Right lung (tissue), 10 donors: ENCODE measurements at places on chromosomes 7 and 10.

DNA sequence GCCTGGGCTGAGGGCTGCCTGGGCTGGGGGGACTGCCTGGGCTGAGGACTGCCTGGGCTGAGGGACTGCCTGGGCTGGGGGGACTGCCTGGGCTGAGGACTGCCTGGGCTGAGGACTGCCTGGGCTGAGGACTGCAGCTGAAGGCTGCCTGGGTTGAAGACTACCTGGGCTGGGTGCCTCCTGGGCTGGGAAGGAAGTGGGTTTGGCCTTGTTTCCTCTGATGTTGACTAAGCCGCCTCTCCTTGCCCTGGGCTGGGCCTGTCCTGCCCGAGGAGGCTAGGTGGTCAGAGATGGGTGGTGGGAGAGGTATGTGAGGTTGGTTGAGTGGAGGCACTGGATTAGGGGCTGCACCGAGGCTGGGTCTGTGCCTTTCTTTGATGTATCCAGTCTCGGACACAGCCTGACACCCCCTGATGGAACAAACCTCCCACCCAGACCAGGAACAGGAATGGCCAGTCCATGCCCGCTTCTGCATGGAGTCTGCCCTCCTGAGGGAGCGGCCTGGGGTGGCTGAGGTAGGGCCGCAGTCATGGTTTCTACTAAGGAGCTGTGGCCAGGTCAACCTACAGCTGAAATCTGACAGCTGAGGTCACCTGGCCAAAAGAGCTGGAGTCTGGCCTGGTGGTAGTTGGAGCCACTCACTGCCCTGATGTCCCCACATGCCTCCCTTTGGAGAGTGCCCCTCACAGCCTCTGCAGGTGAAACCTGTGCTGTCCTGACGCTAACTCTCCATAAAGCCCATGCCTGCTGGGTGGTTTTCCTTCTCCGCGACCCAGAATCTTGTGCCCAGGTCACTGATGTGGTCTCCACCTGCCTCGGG is 22.3 kb downstream of the SCART1 start:
- DNase-seq = no peak

DNA sequence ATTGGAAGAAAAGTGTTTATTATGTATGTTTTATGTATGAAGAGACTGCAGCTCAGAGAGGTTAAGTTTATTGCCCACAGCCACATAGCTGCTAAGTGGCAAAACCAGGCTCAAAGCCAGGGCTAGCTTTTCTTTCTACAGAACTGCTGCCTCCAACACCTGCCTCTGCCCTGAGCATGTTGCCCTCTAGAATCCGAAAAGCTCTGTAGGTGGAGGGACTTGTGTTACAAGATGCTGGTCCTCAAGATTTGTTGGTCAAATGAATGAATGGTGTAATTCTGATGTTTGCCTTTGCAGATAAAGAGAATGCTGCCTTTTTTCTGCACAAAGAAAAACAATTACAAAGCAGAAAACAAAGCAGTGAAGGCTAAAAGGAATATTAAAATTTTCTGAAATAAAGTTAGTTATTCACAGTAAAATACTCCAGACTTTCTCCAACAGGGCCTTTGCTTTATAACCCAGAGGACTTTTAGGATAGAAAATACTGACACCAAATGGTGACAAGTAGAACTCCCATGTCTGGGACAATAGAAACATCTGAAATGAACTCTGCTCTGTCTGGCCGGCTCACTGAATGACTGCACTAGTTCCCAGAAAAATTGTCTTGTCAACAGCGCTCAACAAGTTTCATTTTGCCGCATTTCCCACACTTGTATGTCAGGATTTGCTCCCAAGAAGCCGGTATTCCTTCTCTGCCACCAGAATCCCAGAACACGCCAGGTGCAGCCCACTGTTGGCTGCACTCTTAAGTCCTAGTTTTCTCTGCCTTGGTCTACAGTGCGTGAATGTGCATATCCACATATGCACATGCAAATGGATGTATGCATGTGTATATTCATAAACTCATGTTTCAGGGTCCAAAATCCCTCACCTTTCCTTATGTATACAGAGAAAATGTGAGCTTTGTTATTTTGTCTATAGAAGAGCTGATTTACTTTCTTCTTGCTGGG is 11.0 kb upstream of the DNTT start:
- peak; percentile 46 for DNase-seq

- no peak for DNase-seq
These were observed 222.1 kb downstream of the ARHGAP12 start for GRCh38 chr10:31706464-31707092.

DNA sequence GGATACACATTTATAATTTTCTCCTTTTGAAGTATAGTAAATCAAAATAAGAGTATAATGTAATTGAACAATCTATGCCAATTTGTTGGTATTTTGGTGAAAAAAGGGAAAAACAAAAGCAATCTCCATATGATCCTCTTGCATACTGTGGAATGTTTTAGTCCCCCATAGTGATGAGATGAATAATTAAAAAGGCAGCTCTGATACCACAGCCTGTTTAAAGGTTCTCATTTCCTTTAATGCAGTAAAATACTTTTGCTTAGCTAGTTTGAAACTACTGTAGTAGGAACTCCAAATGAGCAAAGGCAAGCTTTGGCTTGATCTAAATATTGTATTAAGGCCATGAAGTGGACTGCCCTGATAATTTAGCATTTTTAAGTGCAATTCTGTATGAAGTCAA is 77.6 kb downstream of the VTI1A start:
- no peak for DNase-seq

GRCh38 chr10:20809631-20810030 is 87.5 kb downstream of the NEBL start:
- no peak for DNase-seq

DNA sequence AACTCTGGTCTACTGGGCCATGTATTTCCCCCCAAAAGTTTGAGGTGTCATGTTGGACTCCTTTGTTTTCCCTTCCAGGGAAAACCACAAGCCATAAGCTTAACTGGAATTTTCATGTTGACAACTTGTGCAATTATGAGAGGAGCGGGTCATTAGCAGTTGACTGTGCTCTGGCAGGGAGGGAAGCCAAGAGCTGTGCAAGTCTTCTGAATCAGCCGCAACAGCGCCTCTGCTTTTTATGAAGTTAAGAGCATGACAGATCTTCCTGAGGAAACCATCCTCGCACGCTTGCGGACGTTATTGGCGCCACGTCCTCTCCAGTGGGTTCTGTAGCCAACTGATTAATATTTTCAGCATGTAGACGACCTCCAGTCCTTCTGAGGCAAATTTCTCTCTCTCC is 148.7 kb upstream of the MKI67 start:
- peak; percentile 28 for DNase-seq
